ENCODE measurements at places on chromosomes 16 and 17. TPM values are rescaled to one million over a fixed set of nuclear protein-coding genes. Genes with fewer than 3 reads are reported as not detected.

GRCh38 chr17:17570140-17570797 is 21.2 kb downstream of the PEMT start:
- DNase-seq = peak; percentile 34

DNA sequence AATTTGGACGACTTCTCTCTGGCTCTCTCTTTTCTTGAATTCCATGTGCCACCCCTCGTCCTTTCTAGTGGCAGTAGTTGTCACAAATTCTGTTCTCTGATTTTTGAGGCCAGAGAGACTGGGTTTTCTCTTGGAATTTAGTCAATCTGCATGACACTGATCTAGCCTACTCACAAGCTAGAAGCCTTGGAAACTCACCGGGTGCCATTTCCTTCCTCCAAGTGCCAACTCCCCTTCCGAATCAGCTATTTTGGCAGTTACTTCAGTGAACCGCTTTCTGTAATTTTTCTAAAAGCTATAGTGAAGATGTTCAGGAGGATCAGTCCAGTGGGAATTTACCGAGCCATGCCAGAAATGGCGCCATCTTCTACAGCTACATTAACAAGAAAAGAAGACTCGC is 228.9 kb downstream of the PMP22 start:
- DNase-seq = no peak

DNA sequence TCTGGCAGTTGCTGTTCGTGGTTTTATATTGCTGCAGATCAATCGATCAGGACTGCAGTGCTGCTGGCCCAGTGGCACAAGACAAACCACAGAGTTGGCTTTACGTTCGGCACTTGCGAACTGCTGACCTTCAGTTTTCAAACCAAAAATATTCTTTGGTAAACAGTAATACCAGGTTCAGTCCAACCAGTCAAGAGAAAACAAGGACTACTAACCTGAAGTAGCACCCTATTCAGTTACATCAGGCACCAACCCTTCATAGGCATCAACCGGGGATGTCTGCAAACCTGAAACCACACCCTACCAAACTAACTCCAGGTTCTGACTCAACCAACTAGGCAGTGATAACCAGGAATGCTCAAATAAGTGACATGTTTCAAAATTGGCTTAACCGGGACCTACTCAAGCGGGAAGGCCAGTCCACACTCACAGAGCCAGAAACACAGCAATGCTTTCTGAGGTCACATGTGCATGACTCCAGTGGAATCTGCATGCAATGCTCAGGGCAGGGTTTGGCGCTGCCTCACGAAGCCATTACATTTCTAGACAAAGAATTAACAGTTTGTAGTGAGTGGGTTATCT is 91.1 kb downstream of the SMG6 start:
- DNase-seq = peak; percentile 75

DNA sequence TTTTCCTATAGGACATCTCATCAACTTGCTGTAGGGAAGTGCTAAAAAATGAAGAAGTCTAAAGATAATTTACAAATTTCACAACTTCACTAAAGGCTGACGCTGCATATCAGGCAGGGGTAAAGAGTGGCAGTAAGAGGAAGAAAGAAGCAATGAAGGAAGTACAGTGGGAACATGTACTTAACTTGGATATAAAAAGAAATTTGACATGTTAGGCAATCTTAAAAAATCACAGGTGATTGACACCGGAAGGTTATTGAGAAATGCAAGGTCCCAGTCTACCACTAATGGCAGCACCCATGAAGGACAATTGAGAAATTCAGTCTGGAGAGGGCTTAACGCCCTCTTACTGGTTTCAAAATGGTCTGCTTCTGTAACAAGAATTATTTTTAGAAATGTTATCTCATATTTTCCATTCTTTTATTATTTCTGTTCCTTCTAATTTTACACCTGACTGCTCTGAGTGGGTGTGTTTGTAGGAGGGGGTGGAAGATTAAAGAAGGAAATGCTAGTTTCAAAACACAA is 358.1 kb downstream of the KCNJ2 start:
- DNase-seq = no peak

- DNase-seq = no peak
Measured at GRCh38 chr16:71781741-71782140, 26.9 kb downstream of the AP1G1 start.

- DNase-seq = no peak
Measured at GRCh38 chr17:17443173-17443572, 33.6 kb upstream of the MED9 start.

DNA sequence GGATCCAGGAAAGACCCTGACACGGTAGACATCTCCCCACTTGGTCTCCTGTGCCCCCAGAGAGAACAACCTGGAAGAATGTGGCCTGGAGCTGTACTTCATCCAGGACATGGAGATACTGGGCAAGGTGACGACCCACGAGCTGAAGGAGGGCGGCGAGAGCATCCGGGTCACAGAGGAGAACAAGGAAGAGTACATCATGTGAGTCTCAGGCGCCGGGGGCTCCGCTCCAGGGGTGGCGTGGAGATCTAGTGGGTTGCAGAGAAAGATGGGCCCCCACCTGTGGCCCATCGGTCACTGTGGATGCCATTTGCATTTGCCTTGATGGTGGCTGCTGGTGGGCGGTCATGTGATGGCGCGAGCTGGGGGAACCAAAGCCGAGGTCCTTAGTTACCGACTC is 14.9 kb upstream of the CLEC18A start:
- DNase-seq = no peak

GRCh38 chr17:3003296-3004149 is 59.9 kb downstream of the OR1D5 start:
- DNase-seq = no peak

- no peak for DNase-seq
Measured at GRCh38 chr17:50329716-50330115, 16.2 kb upstream of the XYLT2 start.

DNA sequence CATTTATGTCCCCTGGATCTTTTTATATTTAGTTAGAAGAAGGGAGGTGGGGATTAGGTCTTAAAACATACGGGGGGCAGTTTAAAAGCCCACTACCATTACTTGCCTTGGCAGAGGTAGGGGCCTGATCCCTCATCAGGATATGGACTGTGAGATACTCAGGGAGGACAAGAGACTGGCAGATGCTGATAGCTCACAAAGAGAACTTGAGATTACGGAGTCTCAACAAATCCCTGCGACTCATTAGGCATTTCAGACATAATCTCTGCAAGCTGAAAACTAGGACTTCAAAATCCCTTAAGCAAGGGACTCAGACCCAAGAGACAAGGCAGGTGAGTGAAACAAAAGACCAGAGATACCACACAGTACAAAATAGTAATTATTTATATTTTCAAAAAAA is 23.2 kb downstream of the NXPH3 start:
- no peak for DNase-seq

- peak; percentile 87 for DNase-seq
Measured at GRCh38 chr16:30896889-30897733, 697 bp downstream of the CTF1 start.

DNA sequence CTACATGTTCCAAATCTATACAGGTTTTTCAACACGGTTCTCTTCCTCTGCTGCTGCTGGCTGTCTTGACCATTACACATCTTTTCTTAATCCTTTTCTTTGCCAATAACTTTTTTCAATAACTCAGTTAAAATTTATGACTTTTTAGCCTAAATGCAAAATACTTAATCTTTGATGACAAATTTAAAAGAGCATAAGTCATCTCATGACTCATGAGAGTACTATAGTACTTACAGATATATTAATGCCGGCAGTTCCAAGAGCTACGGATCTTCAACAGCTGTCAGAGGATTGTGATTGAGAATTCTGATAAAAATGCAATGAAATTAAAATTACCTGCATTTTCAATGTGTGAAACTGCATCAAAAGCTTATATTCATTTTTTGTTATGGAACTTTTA is 105.5 kb downstream of the KPNA2 start:
- no peak for DNase-seq

DNA sequence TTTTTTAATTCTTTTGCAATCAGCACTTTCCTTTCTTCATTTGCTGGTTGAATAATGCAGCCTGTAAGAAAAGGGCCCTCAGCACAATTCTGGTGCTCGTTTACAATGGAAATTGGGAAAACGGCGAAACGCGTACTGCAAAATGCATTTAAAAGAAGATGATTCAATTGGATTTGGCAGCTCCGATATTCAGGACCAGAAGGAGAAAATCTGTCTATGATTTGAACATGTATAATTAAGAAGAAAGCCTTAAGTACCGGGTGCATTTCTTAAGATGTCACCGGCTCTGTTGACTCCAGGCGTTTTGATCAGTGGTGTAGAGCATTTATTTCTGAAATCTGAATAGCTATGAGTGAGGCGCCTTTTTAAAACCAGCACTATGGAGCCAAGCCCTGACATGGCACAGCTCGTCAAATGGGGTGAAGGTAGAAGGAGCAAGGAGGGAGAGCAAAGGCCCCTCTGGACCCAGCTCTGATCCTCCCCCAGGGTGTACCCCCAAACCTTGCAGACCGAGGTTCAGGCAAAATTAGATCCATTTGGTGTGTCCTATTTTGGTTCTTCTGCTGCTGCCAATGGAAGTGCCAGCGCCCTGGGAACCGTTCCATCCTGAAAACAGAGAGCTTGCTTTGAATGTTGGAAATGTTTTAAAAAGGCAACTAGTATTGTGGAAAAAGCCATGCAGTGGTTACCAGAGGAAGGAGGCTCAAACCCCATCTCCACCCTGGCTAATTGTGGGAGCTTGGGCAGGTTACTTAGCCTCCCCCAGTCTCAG is 161.4 kb upstream of the RPL38 start:
- DNase-seq = no peak

GRCh38 chr16:3640632-3641501 is 13.6 kb upstream of the DNASE1 start:
- no peak for DNase-seq

DNA sequence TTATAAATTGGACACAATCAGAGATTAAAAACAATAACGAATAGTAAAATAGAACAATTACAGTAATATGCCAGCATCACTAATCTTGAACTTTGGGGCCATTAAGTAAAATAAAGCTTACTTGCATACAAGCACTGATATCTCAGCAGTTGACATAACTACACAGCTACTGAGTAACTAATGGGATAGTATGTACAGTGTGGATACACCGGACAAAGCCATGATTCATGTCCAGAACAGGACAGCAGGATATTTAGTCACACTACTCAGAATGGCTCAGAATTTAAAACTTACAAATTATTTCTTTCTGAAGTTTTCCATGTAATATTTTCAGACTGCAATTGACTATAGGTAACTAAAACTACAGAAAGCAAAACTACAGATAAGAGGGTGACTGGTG is 427.5 kb downstream of the CDH13 start:
- DNase-seq = no peak

DNA sequence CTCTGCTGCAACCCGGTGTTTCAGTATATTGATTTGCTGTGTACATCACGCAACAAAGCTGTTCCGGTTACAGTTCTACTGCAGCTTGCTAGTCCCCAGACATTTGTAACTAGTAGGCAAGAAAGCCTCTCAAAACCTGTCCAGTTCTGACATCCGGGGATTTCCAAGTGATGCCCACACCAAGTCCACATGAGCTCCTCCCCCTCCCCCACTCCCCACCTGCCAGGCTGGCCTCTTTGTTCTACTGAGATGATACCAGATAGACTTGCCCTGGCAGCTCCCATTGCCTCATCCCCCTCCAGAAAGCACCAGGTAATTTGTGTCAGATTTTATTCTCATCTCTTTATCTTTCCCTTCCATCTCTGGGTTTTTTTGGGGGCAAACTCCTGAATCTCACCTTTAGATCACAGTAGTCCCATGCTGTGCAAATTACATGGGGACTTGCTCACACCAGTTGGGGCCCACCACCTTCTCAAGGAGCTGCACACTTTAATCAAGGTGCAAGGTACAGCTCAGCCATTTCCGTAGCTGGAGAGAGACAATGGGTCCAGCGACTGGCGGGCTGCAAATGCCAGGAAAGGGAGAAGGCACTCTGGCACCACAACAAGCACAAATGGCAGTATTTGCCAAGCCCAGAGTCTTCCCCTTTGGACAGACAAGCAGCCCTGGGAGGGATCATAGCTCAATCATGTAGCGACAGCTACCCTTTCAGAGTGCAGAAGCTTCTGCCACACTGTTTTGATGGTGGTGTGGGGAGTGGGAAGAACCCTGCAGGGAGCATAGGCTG is 183.1 kb downstream of the CYLD start:
- DNase-seq = no peak

- no peak for DNase-seq
Measured at GRCh38 chr17:40540448-40540847, 24.8 kb downstream of the CCR7 start.

DNA sequence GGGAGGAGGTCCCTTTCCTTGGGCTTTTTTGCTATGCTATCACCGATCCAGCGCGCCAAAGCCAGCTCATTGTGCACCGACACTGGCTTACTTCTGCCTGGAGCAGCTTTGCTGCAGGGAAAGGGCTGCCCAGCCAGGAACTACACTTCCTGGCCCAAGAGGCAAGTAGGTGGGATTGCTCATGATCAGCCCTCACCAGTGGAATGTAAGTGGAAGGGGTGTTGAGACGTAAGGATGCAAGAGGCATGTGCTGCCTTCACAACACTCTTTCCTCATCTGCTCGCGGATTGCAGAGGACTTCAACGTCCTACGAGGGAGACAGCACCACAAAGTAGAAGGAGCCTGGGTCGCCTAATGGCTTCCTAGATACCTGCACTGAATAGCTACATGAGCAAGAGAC is 104.3 kb upstream of the FOXF1 start:
- DNase-seq = no peak

- DNase-seq = no peak
Measured at GRCh38 chr17:39533891-39534290, 72.6 kb downstream of the CDK12 start.

GRCh38 chr17:66200685-66201092 is 8.8 kb upstream of the CEP112 start:
- DNase-seq = peak; percentile 73

Gene TMEM97
- total RNA-seq = 23.1 TPM

Gene MPP2
- 0.96 TPM for total RNA-seq

Gene NPIPB13
- total RNA-seq = 0.12 TPM

Gene SEZ6L2
- 4.9 TPM for total RNA-seq

Gene HOXB1
- not detected for total RNA-seq

Gene CCL2
- total RNA-seq = 300 TPM

Gene CCL4L2
- not detected for total RNA-seq

Gene CBX8
- 3.8 TPM for total RNA-seq

Gene DNAI2
- not detected for total RNA-seq

Gene MMP28
- not detected for total RNA-seq

Gene BCO1
- not detected for total RNA-seq

Data from RPMI7951 (cell line).